ENCODE measurements at places on chromosomes 2 and 18.
A peak's percentile ranks its signal among the peaks of the same experiment; 100 is the strongest.

GRCh38 chr2:61770746-61771145, 83.1 kb downstream of the FAM161A start:
- no peak for DNase-seq

DNA sequence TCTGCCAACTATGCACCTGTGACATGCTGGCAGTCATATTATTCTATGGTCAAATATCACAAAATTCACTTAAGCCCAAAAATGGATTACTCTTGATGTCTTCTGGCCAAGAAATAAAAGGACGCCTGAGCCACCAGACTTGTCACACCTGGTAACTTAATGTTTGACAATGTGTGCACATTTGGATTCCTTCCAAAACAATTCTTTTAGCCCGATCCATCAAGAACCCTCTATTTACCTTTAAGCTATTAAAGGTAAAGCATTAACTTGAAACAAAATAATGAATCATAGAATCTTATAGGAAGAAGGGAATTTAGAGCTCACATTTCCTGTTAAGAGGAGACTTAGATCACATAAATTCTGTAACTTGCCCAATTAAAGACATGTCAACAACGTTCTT, 46.5 kb upstream of the NFU1 start:
- no peak for DNase-seq

DNA sequence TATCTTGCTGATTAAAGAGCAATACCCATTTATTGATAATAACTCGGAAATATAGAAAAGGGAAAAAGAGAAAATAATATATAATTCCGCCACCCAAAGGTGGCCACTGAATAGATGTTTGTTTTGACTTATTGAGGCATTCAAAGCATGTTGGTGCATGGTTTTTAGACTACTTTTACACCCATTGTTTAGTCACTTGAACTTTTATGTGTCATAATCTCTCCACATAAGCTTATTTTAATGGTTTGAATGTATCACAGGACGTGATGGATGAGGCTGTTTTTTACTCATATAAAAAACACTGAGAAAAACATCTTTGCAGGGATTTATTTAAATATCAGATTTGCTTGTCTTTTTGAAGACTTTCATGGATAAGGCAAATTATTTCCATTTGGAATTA, 120.4 kb downstream of the ACKR3 start:
- no peak for DNase-seq

- DNase-seq: no peak
Observed at GRCh38 chr2:80074321-80075070, 230.1 kb downstream of the LRRTM1 start.

DNA sequence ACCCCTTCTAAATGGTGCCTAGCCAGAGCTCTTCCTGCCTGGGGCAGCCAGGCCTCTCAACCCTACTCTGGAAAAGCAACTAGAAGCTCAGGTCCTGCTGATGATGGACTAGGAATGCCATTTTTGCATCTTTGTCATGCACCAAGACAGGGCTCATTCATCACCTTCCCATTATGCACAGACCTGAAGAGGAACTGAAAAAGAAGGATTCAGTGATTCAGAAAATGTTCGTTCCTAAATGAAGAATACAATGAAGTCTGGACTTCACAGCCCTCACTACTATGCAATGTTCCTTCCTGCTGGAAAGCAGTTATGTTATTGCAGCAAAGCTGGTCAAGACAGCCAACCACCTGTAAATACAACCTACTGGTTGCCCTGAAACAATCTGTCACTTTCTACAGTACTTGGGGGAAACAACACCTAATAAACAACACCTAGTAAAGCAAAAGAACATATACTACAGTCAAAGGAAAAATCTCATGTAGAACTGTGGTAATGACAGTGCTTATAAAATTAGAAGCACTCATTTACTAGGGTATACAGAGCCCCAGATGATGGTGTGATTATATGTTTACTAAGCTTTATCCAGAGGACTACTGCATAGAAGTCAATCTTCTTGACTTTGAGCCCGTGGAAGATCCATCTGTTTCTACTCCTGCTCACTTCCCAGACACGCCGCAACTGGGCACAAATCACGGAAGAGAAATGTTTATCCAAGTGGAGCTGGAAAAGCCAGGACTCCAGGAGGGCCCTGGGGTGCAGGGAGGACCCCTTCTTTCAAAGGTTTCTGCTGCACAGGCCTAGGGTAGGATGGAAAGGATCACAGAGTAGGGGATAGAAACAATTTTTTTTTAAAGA, 103.1 kb upstream of the THOC1 start:
- no peak for DNase-seq

GRCh38 chr2:83104202-83104601, 1354.9 kb downstream of the SUCLG1 start:
- no peak for DNase-seq

- DNase-seq: no peak
Observed at GRCh38 chr2:109062859-109063700, 65.9 kb upstream of the SH3RF3 start.

DNA sequence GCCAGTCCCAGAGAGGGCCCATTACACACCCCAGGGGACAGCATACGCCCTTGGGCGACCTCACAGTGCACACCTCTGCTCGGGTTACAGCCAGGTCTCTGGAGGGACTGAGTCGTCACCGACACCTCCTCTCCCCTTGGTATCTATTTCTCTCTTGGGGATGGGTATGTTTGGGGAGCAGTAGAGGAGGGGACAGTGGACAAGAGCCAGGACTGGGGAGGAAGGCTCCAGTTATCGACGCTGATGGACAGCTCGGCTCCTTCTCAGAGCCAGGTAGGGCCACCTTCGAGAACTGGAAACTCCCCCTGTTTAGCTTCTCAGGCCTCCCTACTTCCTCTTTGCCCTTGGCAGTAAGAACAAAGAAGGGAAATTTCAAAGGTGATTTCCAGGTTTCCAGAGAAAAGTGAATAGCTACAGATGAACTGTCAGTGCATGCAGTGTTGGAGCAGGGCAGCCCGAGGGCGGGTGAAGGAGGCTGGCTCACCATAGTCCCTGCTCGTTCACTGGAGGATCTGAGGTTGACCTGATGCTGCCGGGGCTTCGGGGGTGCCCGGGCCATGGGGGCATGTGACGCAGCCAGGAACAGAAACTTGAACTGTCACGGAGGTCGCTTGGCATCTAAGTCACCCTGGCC, 4.4 kb upstream of the SEMA4C start:
- DNase-seq: no peak

DNA sequence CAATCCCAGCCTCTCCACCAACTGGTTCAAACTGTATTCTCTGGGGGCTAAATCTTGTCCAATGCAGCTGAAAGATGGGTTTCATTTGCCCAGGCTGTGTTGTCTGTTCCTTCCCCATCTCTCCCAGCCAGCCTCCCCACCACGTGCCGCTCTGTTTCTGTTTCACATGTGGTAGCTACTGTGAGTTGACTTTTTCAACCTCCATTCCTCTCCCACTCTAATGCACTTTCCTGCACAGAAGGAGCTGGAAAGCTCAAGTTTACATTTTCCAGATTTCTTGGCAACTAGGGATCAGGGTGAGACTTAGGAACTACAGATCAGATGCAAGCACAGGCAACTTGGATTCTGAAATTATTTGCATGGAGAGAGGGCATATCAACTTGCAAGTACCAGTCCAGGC, 19.0 kb upstream of the NPAS2 start:
- no peak for DNase-seq

DNA sequence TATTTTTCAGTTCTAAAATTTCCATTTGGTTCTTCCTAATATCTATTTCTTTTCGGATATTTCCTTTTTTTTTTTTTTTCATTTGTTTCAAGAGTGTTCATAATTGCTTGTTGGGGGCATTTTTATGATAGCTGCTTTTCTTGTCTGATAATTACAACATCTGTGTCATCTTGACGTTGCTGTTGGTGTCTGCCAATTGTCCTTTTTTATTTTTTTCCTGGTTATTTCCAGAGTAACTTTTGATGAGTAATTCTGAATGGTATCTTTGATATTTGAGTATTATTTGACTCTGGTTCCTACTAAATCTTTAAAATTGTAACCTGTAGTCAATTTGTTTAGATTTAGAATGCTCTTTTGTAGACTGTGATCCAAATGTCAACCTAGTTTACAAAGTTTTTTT, 51.3 kb upstream of the CHRNA1 start:
- DNase-seq: no peak

DNA sequence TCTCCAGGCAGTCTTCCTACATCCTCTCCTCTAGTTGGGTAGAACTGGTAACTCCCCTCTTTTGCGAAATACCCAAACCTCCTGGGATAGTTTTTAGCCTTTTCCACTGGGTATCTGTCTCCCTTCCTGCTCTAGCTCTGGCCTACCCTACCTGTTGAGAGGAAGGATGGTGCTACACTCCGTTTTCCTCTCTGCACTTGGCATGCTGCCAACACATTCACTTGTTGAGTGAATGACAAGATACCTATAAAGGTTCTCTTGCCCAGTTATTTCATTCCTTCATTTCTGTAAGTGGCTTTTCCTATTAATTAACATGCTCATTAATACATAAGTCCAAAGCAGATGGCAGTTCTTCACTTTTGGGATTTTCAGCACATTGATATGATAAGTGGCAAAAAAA, 293.8 kb downstream of the CNTNAP5 start:
- no peak for DNase-seq

DNA sequence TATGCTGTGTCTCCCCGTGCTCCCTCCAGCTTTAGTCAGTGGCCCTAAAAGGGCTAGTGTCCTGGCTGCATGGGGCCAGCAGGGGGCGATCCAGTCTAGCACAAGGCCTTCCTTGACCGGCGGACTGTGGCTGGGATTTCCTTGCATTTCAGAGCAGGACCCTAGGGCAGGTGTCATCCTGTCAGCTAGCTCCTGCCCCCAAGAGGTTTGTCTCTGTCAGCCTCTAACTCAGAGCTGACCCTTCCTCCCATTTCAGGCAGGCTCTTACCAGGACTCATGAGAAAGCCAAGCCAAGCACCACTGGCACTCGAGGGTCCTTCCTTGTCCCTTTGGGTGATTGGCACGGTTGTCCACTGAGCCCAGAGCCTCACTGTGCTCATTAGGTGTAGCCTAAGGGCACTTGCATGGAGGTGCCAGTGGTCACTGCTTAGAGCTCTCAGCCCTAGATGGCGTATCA, 140.3 kb downstream of the RPIA start:
- peak; percentile 79 for DNase-seq

DNA sequence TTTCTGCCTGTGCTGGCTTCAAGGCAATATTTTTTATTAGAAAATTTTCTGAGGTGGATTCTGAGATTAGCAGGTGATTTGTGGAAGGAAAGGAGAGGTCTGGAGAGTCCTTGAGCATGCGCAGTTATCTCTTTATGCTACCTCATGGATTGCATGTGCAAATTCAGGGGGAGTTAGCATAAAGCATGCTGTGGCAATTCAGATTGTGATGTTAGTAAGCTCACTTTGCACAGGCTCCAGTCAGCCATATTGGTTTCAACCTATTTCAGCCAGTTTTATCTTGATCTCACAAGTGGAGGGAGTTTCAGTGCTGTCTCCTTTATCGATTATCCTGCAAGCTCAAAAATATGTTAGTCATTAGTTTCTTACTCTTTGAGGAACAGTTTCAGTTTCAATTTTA, 2012.3 kb upstream of the PIK3C3 start:
- DNase-seq: no peak

- peak; percentile 44 for DNase-seq
Observed at GRCh38 chr2:182240862-182241371, 185.9 kb downstream of the PDE1A start.

DNA sequence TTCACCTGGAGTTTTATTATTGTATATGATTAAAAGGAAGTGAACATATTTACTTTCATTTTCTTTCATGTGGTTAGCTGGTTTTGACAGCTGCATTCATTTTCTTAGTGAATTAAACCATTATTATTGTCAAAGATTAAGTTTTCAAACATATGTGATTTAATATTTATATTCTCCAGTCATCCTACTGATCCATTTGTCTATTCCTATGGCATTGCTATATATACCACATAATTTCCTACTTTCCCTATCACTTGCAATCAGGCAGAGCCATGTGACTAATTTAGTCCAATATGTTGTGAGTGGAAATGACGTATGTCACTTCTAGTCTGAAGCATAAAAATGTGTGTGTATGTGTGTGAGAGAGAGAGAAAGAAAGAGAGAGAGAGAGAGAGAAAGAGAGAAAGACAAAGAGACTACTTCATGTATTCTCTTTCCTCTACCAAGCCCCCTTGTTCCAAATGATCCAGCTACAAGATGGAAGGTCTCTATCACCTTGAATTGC, 12.0 kb upstream of the TACR1 start:
- no peak for DNase-seq

- DNase-seq: no peak
Observed at GRCh38 chr18:78080081-78080480, 830.4 kb downstream of the GALR1 start.

DNA sequence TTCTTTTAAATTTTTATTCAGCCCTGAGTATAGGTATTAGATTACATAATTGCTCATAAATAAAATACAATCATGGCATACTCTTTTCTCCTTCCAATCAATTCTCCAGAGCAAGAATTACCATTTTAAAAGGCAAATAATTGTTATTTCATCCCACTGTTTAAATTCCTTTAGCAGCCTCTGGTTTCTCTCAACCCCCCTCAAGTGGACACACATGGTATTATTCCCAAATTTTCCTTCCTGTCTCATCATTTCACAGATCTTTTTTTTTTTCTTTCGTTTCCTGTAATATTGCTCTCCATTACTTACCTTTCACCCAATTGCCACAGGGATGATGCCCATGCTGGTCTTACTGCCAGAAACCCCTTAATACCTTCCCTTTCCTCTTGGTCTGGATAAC, 385.2 kb downstream of the RIT2 start:
- no peak for DNase-seq

DNA sequence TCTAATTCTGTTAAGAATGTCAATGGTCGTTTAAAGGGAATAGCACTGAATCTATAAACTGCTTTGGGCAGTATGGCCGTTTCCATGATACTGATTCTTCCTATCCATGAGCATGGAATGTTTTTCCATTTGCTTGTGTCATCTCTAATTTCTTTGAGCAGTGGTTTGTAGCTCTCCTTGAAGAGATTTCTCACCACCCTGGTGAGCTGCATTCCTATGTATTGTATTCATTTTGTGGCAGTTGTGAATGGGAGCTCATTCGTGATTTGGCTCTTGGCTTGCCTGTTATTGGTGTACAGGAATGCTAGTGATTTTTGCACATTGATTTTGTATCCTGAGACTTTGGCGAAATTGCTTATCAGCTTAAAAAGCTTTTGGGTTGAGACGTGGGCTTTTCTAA, 38.3 kb upstream of the WDR75 start:
- DNase-seq: no peak

DNA sequence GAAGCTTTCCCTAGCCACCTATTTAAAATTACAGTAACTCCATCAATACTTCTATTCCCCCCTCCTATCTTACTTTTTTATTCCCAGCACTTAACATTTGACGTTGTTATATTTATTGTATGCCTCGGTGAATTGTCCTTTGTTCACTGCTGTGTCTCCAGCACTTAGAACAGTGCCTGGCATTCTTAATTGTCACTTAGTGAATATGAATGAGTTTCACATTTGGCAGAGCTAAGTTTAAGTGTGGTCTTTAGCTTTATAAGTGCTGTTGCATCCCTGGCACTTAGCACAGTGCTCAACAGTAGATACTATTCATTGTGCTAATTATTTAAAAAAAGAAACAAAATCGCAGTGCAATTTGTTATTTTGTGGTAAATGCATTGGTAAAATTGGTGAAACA, 1.7 kb downstream of the RMP24 start:
- no peak for DNase-seq

GRCh38 chr2:39334529-39334928, 90.8 kb upstream of the CDKL4 start:
- DNase-seq: no peak

All from NB4 (cell line).